GM19239 (cell line): ENCODE measurements at places on chromosomes 1 and 21.

- no peak for DNase-seq
Measured at GRCh38 chr1:117049857-117050256, 10.3 kb upstream of the TTF2 start.

GRCh38 chr1:188240772-188241406 lies 1412.1 kb downstream of the PLA2G4A start:
- DNase-seq, result no peak

DNA sequence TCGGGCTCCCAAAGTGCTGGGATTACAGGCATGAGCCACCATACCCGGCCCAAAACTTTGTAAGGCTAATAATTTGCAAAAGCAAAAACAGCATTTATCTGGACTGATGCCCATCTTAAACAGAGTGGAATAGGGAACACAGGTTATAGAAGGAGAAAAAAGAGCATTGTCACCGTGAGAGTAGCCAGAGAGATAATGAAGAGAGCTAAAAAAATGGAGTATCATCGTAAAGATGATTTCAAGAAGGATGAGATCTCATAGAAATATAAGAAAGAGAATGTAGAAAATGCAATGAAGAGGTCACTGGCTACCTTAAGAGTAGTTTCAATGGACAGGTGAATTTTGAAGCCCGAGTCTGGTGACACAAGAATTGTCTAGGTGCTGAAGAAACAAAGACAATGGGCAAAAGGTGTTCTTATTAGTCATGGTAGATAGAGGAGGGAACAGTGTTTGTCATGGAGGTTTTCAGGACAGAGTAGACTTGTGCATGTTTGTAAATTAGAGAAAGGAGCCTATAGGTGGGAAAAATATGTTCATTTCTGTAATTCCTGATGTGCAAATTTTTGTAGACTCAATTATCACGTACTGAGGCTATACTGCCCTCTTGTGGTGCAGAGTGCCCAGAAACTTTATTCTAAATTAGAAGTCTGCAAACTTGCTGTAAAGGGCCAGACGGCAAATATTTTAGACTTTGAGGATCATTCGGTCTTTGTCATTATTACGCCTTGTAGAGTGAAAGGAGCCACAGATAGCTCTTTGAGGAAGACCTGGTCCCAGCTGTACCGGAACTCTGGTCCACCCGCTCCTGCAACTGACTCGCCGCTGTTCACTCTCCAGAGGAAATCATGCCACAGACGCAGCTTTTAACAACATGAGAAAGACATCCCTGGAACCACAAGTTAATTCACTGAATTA lies 8.1 kb upstream of the TMEM183A start:
- DNase-seq, result peak; percentile 17

GRCh38 chr1:173276922-173277800 lies 70.0 kb upstream of the TNFSF4 start:
- DNase-seq, result no peak

DNA sequence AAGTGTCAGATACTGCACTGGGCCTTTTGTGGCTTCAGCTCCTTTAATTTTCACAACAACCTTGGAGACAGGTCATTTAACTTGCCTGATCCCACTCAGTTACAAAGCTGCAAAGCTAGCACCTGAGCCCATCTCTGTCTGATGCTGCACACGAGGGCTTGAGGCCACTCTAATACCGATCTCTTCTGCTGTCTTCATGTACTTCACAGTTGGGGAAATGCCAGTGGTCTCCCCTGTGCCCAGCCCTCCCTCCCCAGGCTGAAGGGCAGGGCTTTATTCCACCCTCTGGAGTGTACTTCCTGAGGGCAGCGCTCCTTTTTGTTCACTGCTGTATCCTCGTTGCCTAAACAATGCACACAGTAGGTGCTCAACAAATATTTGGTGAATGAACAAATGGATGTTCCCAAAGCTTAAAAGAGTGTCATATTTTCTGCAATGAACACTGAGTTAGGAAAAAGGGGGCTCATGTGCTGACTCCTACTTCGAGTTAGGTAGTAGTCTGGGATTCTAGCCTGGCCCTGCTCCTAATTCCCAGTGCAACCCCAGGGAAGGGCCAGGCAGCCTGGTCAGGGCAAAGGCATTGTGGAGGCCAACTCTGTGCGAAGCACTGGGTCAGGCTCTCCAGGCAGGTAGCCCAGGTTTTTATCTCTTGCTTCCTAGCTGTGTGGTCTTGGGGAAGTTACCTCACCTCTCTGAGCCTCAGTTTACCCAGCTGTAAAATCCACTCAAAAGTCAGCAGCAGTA lies 1.1 kb downstream of the TMCO4 start:
- no peak for DNase-seq

- DNase-seq, result no peak
Measured at GRCh38 chr21:16500271-16500670, 770.5 kb downstream of the USP25 start.

GRCh38 chr1:163876546-163876945 lies 554.8 kb downstream of the NUF2 start:
- no peak for DNase-seq

- no peak for DNase-seq
Measured at GRCh38 chr1:17272066-17272465, 23.2 kb downstream of the PADI3 start.

GRCh38 chr21:41180752-41181151 lies 12.8 kb downstream of the BACE2 start:
- no peak for DNase-seq

GRCh38 chr1:149846042-149846441 lies 53.3 kb upstream of the BOLA1 start:
- DNase-seq, result no peak

- no peak for DNase-seq
Measured at GRCh38 chr1:161185282-161185682, 8.0 kb upstream of the B4GALT3 start.

- no peak for DNase-seq
Measured at GRCh38 chr21:42013931-42014330, 3.8 kb upstream of the ZBTB21 start.

GRCh38 chr1:77120950-77121349 lies 98.3 kb downstream of the PIGK start:
- DNase-seq, result no peak
